Central memory CD8-positive, alpha-beta T cell (primary cell): ENCODE measurements at places on chromosomes 3 and 15.

DNA sequence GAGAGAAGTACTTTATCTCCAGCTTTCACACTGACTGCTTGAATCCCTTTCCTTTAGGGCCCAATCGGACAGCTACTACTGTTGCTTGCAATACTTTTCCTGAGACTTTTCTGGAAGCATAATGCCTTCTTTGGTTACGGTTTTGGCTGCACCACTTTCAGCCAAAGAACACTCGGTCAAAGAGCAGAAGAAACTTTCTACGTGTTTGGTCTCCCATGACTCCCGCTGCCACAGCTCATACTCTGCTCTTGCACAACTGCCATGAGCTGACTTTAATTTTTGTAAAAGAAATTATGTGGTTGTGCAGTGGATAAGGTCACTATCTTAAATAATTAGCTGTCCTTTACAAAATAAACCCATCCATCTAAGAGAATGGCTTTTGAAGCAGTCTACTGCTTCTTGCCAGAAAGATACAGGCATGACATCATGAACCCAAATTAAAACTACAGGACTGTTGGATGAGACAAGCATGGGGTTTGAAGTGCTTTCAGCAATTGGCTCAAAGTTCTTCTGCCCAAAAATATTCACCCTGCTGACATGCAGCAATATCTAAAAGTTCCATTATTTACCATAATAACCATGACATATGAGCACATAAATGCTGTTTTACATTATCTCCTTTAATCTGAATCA, 42.0 kb downstream of the PROS1 start:
- H3K4me1 ChIP-seq, result no peaks in the 10 kb centered on the region
- DNase-seq, result no peak
- no peaks in the 10 kb centered on the region for H3K36me3 ChIP-seq

DNA sequence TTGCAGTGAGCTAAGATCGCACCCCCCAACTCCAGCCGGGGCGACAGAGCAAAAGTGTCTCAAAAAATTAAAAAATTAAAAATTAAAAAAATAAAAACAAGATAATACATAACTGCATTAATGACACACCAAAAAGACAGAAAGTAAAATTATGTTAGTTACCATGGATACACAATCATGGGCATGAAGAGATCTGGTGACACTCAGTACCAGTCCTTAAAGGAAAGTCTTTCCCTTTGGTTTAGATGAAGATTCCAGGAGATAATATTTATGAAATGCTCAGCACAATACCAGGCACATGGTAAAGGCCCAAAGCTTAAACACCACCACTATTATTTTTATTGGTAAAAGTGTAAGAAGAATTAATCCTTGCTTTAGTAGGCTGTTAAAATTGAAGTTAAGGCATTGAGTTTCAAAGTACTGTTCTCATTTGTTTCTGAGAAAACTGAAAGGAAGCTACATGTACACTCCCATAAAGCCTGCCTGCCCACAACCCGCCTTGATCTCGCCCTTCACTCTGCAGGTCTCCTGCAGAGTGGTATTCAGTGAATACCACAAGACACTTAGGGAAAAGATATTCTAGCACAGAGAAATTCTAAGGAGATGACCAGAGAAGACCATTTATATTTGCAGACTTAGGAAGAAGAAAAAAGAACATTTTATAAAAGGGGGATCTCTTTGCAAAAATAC, 52.3 kb downstream of the SUCLG2 start:
- no peak for DNase-seq
- no peaks in the 10 kb centered on the region for H3K27me3 ChIP-seq
- peak overlapping the region; percentile 2 for H3K27ac ChIP-seq
- peaks cover 68% of the 10 kb centered on the region for H3K4me1 ChIP-seq

DNA sequence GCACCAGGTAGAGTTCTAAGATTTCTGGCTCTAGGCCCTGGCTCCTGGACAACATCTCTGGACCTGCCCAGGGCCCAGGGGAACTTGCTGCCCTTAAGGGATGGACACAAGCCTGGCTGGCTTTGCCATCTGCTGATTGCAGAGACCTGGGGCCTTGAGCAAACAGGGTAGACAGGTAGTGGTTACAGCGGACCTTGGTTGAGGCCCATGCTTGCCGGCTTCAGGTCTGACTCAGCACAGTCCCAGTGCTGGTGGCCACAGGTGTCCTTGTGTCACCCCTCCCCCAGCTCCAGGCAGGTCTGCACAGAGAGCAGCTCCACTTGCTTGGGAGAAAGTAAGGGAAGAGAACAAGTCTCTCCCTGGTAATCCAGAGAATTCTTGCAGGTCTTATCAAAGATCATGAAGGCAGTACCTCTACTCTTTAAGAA, 15.9 kb upstream of the ACTL6A start:
- no peak overlapping the region for H3K4me3 ChIP-seq
- peaks cover 4% of the 10 kb centered on the region for H3K27me3 ChIP-seq
- DNase-seq, result no peak
- no peaks in the 10 kb centered on the region for H3K4me1 ChIP-seq
- H3K36me3 ChIP-seq, result no peaks in the 10 kb centered on the region

DNA sequence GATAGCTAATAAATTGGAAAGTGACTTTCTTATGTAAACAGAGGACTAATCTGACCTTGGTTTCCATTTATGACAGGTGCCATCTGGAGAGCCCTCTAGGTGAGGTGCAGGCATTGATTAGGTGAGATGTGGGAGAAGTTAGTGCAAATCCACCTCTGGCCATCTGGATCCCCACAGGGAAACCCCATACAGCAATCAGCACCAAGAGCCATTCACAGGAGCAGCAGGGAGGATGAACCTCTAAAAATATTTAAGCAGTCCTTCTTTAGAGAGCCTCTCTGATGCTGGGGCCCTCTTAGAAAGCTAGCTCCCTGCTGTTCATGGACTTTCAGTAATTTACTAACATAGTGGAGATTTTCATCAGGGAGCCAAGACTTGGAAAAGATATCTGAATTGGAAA, 69.3 kb downstream of the CLSTN2 start:
- no peak overlapping the region for H3K27ac ChIP-seq
- H3K27me3 ChIP-seq, result peaks cover 24% of the 10 kb centered on the region
- DNase-seq, result no peak
- H3K4me3 ChIP-seq, result no peak overlapping the region
- no peaks in the 10 kb centered on the region for H3K36me3 ChIP-seq

GRCh38 chr3:3636815-3637214, 162.4 kb upstream of the LRRN1 start:
- H3K36me3 ChIP-seq, result peaks cover 5% of the 10 kb centered on the region
- no peak overlapping the region for H3K27ac ChIP-seq
- DNase-seq, result no peak
- H3K4me1 ChIP-seq, result no peaks in the 10 kb centered on the region
- H3K27me3 ChIP-seq, result no peaks in the 10 kb centered on the region
